ENCODE measurements at places on chromosomes 5 and 9.

DNA sequence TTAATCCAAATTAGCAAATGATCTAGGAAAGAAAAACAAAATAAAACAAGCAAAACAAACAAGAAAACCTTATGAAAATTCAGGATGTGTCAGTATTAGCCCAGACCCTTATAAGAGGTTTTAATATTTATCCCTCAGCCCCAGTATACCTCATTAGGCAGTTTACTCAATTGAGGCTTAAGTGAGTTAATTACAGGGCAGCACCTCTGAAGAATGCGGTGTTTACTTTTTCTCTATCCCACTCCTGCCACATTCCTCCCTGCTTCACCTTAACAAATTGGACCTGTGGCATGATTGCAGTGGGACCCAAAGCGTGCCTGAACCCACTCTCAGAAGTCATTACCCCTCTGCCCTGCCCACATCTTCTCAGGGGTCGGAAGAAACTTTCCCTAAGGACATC is 67.1 kb downstream of the SIL1 start:
- DNase-seq, result no peak

- DNase-seq, result no peak
These were observed 7.1 kb upstream of the PJA2 start for GRCh38 chr5:109416882-109417281.

- no peak for DNase-seq
These were observed 139.2 kb upstream of the LHFPL2 start for GRCh38 chr5:78787783-78788182.

DNA sequence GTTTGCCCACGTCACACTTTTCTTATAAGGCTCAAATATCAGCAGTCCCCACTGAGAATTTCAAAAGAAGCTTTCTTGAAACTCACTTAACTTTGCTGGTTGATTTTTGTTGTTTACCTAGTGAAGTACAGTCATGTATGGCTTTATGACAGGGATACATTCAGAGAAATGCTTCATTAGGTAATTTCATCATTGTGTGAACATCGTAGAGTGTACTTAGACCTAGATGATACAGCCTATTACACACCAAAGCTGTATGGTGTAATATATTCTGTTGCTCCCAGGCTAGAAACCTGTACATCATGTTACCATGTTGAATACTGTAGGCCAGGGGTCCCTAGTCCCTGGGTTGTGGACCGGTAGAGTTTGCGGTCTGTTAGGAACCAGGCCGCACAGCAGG is 177.0 kb downstream of the ARRDC3 start:
- DNase-seq, result no peak

GRCh38 chr5:134574521-134574920 is 49.1 kb downstream of the JADE2 start:
- no peak for DNase-seq

DNA sequence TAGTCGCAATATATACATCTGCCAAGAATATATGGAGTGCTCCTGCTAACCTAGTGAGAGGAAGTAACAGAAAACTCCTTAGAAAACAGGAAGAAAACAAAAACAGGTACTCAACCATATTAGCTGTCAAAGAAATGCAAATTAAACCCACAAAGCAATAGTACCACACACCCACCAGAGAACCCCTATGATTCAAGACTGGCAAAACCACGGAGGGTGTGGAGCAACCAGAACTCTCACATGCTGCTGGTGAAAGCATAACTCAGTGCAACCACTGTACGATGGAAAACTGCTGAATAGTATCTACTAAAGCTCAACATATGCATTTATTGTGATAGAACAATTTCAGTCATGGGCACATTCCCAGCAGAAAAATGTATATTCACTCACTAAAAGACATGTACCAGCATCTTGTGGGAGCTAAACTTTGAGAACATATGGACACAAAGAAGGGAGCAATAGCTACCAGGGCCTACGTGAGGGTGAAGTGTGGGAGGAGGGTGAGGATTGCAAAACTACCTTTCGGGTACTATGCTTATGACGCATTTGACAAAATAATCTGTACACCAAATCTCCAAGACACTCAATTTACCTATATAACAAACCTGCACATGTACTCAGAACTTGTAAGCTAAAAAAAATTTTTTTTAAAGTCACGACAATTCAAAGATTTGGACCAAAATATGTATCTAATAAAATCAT is 34.0 kb downstream of the PTPN3 start:
- no peak for DNase-seq

GRCh38 chr5:86679949-86680348 is 62.2 kb downstream of the COX7C start:
- DNase-seq, result no peak

- DNase-seq, result peak; percentile 63
These were observed 51.2 kb downstream of the CXXC5 start for GRCh38 chr5:139699351-139699750.

DNA sequence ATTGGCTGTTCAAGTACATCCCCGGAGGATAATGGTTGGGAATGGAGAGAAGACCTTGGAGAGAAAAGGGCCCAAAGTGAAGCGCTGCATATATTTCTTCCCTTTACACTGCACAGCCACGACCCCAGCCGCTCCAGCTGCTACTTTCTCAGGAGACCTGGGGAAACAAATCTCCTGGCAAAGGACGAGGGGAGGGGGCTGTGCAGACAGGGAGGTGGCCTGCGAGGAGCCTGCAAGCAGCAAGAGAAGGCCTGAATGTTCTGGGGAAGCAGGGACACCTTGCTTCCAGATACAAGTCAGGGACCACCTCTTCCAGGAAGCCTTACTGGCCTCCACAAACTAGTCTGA is 739 bp upstream of the PDLIM4 start:
- no peak for DNase-seq

Measured in left forelimb (tissue), 1 donor.